Spleen (tissue), 13 donors: ENCODE measurements at places on chromosomes 3 and 15.

DNA sequence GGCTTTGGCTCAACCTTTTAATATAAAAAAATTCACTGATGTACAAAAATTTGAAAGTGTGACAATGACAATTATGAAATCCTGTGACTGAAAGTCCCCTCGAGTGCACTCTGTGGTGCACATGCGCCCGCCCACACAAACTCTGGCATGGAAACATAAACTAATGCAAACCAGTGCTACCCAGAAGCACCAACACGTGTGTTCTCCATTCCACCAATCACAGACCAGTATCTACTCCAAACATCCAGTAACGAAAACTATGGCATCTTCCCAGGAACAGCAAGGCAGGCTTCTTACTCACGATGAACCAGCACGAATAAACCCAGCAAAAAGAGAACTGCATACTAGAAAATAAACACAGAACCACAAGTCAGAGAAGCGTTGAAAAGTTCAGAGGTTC, 11.7 kb upstream of the NMB start:
- DNase-seq = no peak

- DNase-seq = no peak
These were observed 140.5 kb downstream of the DNAJB8 start for GRCh38 chr3:128326051-128326823.

- no peak for DNase-seq
These were observed 20.2 kb upstream of the SLC6A20 start for GRCh38 chr3:45816544-45816943.

GRCh38 chr3:64563751-64564150, 124.0 kb downstream of the ADAMTS9 start:
- DNase-seq = no peak

GRCh38 chr3:35685153-35685552, 45.8 kb downstream of the ARPP21 start:
- no peak for DNase-seq

GRCh38 chr3:61682671-61683548, 121.5 kb downstream of the PTPRG start:
- no peak for DNase-seq

DNA sequence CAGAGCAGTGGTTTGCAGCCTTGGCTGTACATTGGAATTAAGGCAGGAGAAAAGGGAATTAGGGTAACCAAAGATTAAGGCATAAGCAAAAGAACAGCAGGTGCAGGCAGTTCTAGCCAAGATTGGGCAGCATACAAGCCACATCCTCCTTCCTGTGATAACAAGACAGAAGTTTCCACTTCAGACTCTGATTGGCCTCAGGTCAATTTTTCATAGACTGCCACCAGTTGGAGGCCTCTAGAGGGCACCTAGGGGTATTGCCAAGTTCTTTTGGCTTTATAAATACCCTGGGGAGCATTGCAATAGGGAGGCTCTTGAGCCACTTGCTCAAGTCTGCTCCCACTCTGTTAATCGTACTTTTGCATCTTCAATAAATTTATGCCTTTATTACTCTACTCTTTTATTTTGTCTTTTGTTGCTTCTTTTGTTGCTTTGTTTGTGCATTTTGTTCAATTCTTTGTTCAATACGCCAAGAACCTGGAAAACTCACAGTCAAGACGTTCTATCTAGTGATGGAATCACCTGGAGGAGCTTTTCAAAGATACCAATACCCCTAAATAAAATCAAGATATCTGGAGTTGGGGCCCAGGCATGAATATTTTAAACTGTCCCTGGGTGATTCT, 32.2 kb upstream of the FMN1 start:
- no peak for DNase-seq

DNA sequence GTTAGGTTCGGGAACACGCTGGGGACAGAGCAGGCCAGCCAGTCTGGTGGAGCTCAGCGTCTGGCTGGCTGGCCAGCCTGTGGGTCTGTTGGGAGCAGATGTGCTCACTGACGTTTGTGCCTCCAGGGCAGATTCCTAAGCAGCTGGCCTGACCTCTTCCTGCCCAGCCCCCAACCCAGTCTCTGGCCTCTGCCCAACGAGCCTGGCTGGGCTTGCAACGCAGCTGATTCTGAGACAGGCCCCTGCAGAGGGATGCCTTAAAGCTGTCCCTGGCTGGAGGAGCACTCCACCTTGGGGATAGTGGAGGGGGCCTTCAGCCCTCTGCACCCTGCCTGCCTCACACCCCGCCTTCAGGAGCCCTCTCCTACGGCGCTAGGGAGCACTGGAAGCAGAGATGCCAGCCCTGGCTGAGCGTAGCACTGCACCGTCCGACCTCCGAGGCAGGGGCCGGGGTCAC, 46.0 kb downstream of the KLF13 start:
- DNase-seq = peak; percentile 73

GRCh38 chr3:3893590-3893989, 94.4 kb downstream of the LRRN1 start:
- no peak for DNase-seq

DNA sequence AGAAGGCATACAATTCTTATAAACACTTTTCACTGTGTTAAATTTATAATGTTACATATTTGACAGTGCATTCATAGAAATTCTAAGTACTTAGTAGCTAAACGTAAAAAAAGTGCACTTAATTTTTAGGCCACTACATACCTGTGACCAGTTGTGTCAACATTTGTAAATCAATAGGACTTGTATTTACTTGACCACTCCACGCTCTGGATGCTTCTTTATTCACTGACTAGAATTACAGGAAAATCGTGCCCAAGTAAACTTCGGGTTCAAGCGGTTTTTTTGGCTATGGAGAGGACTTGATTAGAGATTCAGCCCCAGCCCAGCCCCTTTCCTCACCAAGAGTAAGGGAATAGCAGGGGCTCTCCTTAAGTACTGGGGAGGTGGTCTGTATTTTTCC, 21.8 kb downstream of the WDR53 start:
- no peak for DNase-seq

DNA sequence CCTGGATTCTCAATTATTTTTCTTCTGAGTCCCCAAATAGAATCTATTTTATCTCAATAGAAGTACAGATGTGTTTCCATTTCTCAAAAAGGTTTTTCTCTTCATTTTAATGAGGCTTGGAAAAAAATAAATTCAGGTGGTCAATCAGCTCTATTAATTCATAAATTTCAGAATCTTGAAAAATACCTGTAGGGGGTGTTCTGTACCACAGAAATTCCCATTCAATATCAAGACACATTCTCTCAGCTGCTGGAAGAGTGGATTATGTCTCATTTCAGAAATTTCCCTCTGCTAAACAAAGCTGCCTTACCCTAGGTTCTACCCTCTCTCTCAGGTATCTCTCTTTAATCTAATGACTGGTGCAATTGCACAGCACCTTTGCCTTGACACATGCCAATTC, 1121.2 kb downstream of the SI start:
- no peak for DNase-seq

DNA sequence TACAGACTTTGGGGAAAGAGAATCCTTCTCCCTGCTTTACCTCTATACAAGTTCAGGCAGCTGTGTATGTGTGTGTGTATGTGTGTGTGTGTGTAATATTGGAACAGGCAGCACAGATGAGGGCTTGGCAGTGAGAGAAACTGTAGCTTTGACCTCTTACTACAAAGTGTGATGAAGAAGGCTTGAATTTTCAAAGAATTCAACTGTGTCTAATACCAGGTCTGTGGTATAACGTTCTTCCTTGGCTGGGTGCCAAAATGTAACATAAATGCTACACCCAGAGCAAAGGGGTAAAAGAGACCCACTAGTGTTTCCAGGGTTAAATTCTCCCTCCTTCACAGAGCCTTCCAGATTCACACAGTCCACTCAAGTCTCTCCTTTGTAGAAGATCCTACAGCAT, 51.1 kb downstream of the CHST2 start:
- no peak for DNase-seq

GRCh38 chr15:101637038-101637437, 15.1 kb downstream of the TM2D3 start:
- no peak for DNase-seq

- no peak for DNase-seq
These were observed 478.6 kb downstream of the MAGI1 start for GRCh38 chr3:65560133-65560532.

- DNase-seq = peak; percentile 85
These were observed 27.8 kb upstream of the RPL32 start for GRCh38 chr3:12869035-12869621.

DNA sequence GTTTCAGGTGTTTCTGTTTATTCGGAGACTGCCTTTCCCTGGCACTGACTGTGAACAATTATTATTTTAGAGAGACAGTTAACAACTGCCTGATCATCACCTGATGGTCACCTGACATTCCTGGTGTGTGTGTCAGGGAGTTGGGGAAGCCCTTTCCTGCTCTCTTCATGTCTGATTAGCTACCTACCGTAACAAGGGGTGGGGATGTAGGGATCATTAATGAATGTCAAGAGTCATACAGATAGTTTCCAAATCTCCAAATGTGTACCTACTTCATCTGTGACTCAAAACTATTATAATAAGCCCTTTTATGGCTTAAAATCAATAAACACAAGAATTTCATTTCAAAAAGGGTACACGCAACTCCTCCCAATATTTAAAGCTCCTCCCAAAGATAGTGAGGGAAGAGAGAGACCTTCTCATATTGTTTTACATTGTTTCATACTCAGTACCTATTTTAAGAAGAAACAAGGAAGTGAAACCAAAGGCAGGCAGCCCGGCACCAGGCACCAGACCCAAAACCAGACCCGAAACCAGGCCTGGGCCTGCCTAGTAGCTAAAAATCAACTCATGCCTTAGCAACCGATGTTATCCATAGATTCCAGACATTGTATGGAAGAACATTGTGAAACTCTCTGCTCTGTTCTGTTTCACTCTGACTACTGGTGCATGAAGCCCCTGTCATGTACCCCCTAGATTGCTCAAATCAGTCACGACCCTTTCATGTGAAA, 844.9 kb upstream of the ALCAM start:
- DNase-seq = peak; percentile 82

GRCh38 chr3:186786922-186787321, 3.5 kb downstream of the EIF4A2 start:
- DNase-seq = no peak

- DNase-seq = no peak
These were observed 62.0 kb upstream of the LEKR1 start for GRCh38 chr3:156763931-156764720.

GRCh38 chr15:60859996-60860494, 369.1 kb downstream of the RORA start:
- DNase-seq = no peak
